ENCODE measurements at places on chromosomes 16 and 17.
A peak's percentile ranks its signal among the peaks of the same experiment; 100 is the strongest.

DNA sequence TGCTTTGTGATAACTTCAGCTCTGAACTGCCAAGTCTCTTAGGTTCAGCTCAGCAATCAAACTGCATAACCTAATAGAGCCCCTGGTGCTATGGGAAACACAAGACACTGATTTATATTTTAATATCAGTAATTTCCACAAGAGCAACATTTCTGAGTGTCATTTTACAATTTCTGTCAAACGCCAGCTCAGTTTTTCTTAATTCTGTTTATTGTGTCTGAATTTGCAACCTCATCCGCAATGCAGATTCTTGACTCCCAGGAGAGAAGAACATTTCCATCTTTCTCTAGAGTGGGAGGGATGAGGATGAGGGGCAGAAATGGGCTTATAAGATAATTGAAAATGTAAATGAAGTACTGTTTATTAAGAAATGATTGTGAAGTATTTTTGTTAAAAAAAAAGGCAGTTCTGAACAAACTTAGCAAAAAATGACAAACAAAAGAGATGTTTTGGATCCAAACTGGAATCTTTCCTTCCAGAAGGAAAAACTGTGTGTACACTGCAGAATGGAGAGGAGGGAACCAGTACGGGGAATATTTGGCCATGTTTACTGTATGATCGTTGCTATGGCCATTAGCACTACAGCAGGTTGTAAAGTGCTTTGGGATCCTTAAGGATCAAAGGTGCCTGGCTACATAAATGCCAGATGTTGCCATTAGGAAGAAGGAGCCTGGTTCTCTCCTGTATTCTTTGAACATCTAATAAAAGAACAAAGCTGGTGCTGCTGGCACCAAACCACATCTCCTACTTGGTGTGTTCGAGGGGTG lies 7.4 kb upstream of the PMFBP1 start:
- DNase-seq, result no peak

- DNase-seq, result no peak
Observed at GRCh38 chr16:89629827-89630610, 16.6 kb downstream of the DPEP1 start.

GRCh38 chr17:73646409-73647300 lies 2.4 kb upstream of the SDK2 start:
- DNase-seq, result no peak

DNA sequence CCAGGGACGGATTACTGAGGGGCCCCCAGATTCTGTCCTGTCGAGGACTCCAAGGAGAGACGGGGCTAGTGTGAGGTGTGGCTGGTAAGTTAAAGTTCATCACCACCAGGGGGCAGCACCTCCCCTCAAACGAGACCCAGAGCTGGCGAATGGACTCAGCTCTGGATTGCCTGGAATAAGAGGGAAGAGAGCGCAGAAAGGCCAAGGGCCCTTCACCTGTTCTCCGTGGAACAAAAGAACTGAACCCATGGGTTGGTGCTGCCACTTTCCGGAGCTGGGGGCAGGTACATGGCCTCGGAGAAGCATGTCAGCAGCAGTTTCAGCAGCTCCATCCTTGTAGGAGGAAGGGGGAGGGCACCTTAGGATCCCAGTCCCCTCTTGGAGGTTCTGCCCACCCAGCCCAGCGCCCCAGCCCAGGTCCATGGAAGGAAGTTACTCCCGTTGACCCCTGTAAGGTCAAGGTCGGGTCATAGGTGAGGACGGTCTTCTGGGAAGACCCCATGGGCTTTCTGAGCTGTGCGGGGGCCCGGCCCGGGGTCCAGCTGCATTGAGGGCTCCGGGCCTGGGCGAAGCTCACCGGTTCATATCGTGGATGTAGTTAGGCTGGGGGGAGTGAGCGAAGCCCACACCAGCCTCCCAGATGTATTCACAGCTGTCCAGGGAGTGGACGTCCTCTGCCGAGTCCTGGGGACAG lies 10.8 kb downstream of the HID1 start:
- DNase-seq, result peak; percentile 68

GRCh38 chr17:51346218-51346982 lies 86.1 kb downstream of the UTP18 start:
- DNase-seq, result no peak

DNA sequence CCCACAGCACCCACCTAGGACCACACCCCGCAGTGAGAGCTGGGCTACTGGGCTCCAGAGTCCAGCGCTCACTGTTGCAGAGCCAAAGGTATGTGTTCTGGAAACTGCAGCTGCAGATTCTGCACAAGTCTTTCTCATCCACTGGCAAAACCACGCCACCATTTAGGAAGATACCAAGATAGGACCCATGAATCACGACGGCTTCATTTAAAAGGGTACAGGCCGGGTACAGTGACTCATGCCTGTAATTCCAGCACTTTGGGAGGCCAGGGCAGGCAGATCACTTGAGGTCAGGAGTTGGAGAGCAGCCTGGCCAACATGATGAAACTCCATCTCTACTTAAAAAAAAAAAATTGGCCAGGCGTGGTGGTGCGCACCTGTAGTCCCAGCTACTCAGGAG lies 18.8 kb downstream of the FOXF1 start:
- DNase-seq, result no peak

DNA sequence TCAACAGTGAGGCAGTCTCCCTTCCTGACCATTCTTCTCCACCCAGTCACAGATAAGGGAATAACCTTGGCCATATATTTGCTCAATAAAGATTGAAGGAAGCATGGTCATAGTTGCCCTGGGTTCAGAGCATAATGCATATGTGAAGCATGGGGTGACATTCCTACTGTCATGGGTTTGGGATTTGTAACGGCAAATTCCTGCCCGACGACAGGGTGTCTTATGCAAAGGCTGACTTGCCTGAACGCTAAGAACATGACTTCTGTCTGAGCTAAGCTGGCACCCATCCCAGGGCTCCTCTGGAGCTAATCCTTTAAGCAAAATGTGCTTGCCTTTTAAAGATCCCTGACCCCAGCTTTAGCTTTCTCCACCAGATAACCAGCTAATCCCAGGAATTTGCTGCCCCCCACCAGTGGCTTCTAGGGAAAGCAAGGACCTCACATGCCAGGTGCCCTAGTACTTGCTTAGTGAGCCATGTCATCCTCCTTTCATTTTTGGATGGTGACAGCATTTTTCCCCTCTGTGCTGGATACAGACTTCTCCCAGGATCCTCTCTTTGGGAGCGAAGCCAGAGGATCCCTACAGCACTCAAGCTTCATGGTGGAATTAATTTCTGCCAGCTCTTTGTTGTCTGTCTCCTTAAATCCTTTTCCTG lies 11.7 kb downstream of the SLC7A6OS start:
- no peak for DNase-seq

GRCh38 chr16:53515259-53515658 lies 12.2 kb upstream of the AKTIP start:
- no peak for DNase-seq

DNA sequence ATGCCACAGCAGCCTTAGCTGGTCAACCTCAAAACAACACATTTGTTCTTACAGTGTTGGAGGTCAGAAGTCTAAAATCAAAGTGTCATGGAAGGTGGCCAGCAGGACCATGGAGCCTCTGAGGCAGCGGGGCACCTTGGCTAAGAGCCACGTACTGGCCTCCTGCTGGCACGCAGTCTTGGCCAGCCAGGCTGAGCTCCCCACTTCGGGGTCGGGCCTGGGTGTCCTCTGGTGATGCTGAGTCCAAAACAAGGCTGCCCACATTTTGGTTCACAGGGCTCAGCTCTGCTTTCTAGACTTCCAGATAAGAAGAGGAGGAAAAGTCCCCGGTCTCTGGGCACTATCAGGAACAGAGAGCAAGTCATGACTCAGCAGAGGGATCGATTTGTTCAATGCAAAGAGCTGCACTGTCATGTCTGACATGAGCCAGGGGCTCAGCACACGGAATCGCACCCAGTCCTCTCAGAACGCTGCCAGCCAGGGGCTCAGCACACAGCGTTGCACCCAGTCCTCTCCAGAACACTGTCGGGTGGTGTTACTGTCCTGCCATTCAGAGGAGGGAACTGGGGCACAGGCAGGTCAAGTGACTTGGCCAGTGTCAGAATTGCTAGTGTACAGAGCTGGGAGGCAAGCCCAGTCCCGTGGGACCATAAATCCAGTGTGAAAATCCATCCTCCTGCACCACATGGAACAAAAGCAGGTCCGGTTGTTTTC lies 2.5 kb downstream of the LGALS9 start:
- no peak for DNase-seq

- DNase-seq, result no peak
Observed at GRCh38 chr16:50884066-50884860, 142.4 kb downstream of the CYLD start.
